ENCODE measurements at places on chromosomes 1 and 21. TPM values are rescaled to one million over a fixed set of nuclear protein-coding genes. Genes with fewer than 3 reads are reported as not detected.

The PRR9 gene
- not detected for total RNA-seq

The TNFRSF4 gene
- total RNA-seq = 2.7 TPM

The SPATA6 gene
- 12.2 TPM for total RNA-seq

The NBPF6 gene
- total RNA-seq = not detected

The RAB42 gene
- 5.3 TPM for total RNA-seq

The PTPN7 gene
- 41.6 TPM for total RNA-seq

The PRDM16 gene
- total RNA-seq = not detected

The DMBX1 gene
- total RNA-seq = 0.14 TPM

The GOLT1A gene
- not detected for total RNA-seq

The KRTAP13-2 gene
- not detected for total RNA-seq

The OSCP1 gene
- 29.9 TPM for total RNA-seq

The ZSWIM5 gene
- 16.4 TPM for total RNA-seq

The CHRM3 gene
- 0.61 TPM for total RNA-seq

All from adrenal gland (tissue), 19 donors.